ENCODE measurements at places on chromosomes 1 and 21.

DNA sequence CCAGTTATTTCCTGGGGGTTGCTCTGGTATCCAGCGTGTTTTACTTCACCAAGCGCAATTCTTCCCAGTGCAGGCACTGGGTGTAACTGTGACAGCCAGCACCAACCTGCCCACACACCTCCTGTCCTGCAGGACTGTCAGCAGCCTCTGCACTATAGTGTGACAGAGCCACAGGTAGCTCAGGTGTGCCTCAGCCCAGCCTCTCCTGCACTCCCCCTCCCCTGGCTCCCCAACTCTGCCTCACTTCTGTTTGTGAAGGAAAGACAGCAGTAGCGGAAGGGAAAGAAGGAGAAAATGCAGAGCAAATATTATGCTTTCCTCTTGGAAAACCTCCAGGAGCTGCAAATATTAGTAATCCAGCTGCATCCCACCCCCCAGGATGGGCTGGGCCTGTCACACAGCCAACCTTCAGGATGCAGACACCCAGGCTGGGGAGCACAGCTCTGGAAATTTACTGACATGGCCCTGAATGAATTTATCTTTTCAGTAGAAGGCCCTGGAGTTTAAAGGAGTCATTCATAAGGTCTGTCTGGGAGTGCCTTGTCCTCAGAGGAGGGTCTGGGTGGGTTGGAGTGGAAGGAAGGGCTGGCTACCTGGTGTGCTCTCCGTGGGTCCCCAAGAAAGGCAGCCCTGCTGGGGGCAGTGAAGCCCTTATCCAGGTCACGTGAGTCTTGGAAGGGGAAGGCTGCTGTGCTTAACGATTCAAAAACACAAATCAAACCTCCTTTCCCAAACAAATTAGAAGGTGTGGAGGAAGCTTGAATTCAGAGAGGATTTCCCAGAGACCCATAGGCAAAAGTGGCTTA is 20.9 kb downstream of the CAPN2 start:
- H3K27ac ChIP-seq: no peak overlapping the region
- H3K36me3 ChIP-seq: peaks cover 15% of the 10 kb centered on the region
- no peak overlapping the region for H3K4me3 ChIP-seq
- no peak for DNase-seq
- H3K4me1 ChIP-seq: no peaks in the 10 kb centered on the region

DNA sequence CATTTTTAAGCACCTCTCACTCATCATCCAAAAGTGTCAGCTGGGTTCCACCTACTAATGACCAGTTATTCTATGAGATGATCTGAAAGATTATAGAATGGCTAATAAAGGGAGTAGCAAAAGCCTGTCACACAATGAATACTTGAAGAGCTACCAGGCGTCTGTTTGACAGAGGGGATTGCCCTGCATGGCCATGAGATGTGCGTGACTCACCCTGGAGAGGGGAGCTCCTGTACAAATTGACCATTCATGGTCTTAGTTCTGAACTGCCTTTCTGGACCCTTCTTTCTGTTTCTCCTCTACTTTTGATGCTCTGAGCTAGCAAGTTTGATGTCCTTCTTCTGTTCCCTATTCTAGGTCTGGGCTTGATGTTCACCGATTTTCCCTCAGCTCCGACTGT is 85.2 kb upstream of the ABCD3 start:
- H3K36me3 ChIP-seq: no peaks in the 10 kb centered on the region
- no peaks in the 10 kb centered on the region for H3K27me3 ChIP-seq
- H3K27ac ChIP-seq: no peak overlapping the region
- no peaks in the 10 kb centered on the region for H3K4me1 ChIP-seq
- DNase-seq: no peak

DNA sequence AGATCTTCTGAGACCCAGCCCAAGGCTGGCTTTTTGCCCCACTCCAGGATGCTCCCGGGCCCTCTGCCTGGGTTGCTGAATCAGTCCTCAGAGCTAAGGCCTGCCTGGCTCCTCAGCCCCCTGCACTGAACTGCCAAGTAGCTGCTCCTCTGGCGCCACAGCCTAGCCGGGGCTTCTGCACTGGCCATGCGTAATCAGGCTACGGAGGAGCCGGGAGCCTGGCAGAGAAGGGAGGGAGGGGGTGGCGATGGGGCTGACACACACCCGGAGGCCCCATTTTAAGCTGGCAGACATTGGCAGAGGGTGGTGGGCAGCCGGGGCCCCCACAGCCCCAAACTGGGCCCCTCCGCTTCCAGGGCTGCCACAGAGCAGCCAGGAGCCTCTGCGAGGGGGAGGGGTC is 38.7 kb downstream of the ALPL start:
- H3K27ac ChIP-seq: no peak overlapping the region
- H3K27me3 ChIP-seq: no peaks in the 10 kb centered on the region
- no peaks in the 10 kb centered on the region for H3K4me1 ChIP-seq
- H3K4me3 ChIP-seq: no peak overlapping the region
- H3K36me3 ChIP-seq: no peaks in the 10 kb centered on the region
- DNase-seq: no peak

GRCh38 chr1:84538599-84538998 is 32.2 kb upstream of the GNG5 start:
- no peak overlapping the region for H3K27ac ChIP-seq
- no peaks in the 10 kb centered on the region for H3K27me3 ChIP-seq
- H3K4me1 ChIP-seq: no peaks in the 10 kb centered on the region
- no peaks in the 10 kb centered on the region for H3K36me3 ChIP-seq
- no peak for DNase-seq

GRCh38 chr1:203534526-203534925 is 40.6 kb downstream of the OPTC start:
- no peak for DNase-seq
- no peak overlapping the region for H3K27ac ChIP-seq
- no peak overlapping the region for H3K4me3 ChIP-seq
- H3K27me3 ChIP-seq: no peaks in the 10 kb centered on the region
- no peaks in the 10 kb centered on the region for H3K36me3 ChIP-seq

DNA sequence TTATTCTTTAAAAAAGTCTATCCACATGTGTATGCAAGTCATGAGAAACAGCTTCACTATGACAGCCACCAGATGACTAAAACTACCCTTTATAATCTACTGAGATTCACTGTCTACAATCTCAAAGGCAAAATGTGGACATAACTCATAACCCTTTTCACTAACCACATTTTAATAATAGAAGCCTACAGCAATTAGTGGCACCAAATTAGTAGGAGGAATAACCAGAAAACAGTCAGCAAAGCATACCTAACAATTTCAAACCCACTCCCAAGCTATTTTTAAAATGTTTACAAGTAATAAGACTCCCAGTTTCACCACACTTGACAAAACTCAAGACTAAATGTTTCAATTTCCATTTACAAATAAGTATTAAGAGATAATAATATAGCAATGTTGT is 442.9 kb downstream of the PTPRC start:
- no peak for DNase-seq
- no peak overlapping the region for H3K4me3 ChIP-seq
- H3K27me3 ChIP-seq: no peaks in the 10 kb centered on the region
- no peaks in the 10 kb centered on the region for H3K36me3 ChIP-seq
- no peaks in the 10 kb centered on the region for H3K4me1 ChIP-seq
- H3K27ac ChIP-seq: no peak overlapping the region

- no peak overlapping the region for H3K4me3 ChIP-seq
- no peaks in the 10 kb centered on the region for H3K4me1 ChIP-seq
- H3K27me3 ChIP-seq: no peaks in the 10 kb centered on the region
- no peak for DNase-seq
Measured at GRCh38 chr1:97632075-97632474, 288.8 kb downstream of the DPYD start.

DNA sequence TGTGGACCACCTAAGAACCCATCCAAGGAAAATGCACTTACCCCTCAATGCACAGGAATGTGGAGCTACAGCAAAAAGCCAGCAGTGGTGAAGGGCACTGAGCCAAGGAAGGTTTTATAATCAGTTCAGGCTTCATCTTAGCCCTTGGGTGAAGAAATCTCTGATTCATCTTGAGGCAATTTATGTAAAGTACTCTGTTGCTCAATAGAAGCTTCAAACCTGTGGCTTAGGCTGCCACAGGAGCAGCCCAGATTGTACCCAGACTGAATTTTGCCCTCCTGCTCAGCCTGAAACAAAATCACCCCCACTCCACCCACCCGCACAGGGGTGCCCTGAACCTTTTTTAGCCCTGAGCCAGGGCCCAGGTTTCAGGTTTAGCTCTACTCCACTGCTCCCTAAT is at the start of gene S100A12:
Gene S100A12, minus strand, starts transcription at position 111 of the 400 bp plus-strand sequence. CDS start 1,029 bp downstream, outside the sequence.
- no peak within 1 kb of the TSS for H3K4me3 ChIP-seq
- H3K27ac ChIP-seq: no peak within 1 kb of the TSS
- no peaks in the 10 kb centered on the region for H3K36me3 ChIP-seq
- H3K27me3 ChIP-seq: peaks cover 5% of the 10 kb centered on the region
- no peak for DNase-seq
- H3K4me1 ChIP-seq: no peaks in the 10 kb centered on the region

DNA sequence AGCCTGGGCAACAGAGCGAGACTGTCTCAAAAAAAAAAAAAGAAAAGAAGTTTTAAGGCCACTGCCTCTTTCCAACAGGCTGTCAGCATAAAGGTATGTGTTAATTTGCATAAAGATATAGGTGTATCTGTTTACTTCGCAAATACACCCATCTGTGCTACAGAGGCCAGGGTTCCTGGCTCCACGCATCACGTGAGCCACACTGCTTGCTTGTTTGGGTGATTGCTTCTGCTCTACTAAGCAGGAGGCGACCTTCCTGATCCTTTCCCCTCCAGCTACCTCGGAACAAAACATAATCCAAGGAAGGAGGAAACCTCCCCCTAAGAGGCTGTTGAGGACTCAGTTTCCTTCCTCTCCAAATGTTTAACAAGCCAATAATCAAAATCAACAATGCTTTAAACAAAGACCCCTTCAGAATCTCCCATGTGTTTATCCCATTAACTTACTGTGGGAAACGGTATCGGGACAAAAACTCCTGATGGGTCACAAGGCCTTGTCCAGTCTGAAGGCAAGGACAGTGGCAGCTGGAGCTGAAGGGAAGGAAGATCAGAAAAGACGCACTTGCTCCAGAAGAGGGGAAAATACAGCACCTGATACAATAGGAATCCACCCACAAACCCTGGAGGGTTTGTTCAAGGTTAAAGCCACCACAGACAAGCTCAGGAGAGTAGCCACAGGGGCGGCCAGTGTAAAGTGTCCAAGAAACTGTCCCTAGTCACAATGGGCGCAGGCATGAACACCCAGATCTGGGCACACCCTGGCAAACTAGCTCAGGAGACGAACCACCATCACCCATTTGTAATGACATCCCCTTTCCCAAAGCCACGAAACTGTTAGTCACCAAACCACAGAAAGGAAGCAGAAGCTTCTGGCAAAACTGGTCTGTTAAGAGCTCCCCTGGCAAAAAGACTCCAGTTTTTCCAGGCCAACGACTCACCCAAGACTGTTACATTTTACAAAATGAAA is 17.2 kb downstream of the CTNNBIP1 start:
- H3K27ac ChIP-seq: no peak overlapping the region
- no peak for DNase-seq
- no peaks in the 10 kb centered on the region for H3K27me3 ChIP-seq
- H3K4me1 ChIP-seq: no peaks in the 10 kb centered on the region

DNA sequence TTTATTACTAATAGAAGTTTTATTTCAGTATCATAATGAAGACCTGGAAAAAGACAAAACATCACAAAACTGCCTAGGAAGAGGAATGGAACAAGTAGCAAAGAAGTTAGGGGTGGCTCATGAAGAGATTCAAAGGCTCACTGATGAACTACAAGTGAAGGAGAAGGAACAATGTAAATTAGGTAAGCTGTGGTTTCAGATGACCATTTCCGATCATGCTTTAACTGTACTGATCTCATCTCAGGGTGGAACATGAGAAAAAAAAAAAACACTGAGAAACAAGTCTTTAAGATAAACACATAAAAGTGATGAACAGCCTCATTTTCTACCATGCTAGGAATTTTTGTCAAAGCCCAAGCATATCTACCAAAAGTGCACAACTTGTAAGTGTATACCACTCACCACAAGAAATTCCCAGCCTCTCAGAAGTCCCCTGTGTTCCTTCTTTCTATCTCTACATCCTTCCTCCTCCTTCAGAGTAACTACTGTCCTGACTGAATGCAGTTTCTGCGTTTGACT is 19.6 kb downstream of the CCDC30 start:
- H3K27ac ChIP-seq: no peak overlapping the region
- H3K4me3 ChIP-seq: no peak overlapping the region
- no peak for DNase-seq

GRCh38 chr1:36175137-36176095 is 19.5 kb downstream of the MAP7D1 start:
- no peaks in the 10 kb centered on the region for H3K27me3 ChIP-seq
- H3K36me3 ChIP-seq: peaks cover 71% of the 10 kb centered on the region
- H3K27ac ChIP-seq: no peak overlapping the region

Data from CD8-positive, alpha-beta memory T cell (primary cell).